ENCODE measurements at places on chromosomes 12 and 14. TPM values are rescaled to one million over a fixed set of nuclear protein-coding genes. Genes with fewer than 3 reads are reported as not detected.

DNA sequence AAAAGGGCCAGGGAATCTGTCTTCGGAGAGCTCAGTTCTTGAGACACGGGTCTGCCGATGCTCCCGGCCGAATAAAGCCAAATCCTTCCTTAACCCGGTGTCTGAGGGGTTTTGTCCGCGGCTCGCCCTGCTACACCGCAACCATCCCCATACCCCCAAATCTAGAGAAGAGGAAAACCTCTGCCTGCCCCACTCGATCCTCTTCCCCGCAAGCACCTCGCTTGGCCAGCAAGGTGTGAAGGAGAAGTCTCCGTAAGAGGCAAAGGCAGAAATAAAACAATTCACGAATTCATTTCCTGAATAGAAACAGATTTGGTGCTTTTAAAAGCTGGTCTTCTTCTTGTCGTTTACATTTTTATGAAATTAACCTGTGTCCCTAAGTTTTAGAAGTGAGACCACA lies 67.3 kb upstream of the GALNT9 start:
- no peak overlapping the region for H3K27ac ChIP-seq
- H3K4me3 ChIP-seq = no peak overlapping the region
- H3K27me3 ChIP-seq = peaks cover 18% of the 10 kb centered on the region

GRCh38 chr12:57044889-57045288 lies 5.0 kb downstream of the MYO1A start:
- no peak overlapping the region for H3K27ac ChIP-seq
- no peaks in the 10 kb centered on the region for H3K27me3 ChIP-seq
- no peaks in the 10 kb centered on the region for H3K4me1 ChIP-seq
- DNase-seq = no peak
- H3K4me3 ChIP-seq = no peak overlapping the region

DNA sequence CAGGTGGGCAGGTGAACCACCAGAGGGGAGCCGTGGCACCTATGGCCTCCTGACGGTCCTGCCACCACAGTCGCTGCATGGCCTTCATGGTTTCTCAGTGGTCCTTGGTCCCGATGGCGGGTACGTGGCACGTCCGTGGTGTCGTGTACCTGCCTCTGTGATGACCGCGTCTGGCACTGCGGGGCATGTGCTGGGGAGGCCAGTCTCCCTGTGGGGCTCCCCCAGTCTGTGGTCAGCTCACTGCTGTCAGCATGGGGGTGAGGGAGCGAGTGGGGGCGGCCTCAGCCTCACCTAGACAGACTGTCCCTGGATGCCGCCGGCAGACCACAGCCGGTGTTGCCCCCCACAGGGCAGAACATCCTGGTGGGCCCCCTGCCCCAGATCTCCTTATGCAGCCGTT lies 267.2 kb downstream of the SEC23A start:
- peaks cover 4% of the 10 kb centered on the region for H3K4me1 ChIP-seq
- no peaks in the 10 kb centered on the region for H3K27me3 ChIP-seq
- no peak overlapping the region for H3K4me3 ChIP-seq
- DNase-seq = no peak

- no peaks in the 10 kb centered on the region for H3K36me3 ChIP-seq
- H3K27me3 ChIP-seq = no peaks in the 10 kb centered on the region
- no peak for DNase-seq
These were observed 86.3 kb upstream of the NRXN3 start for GRCh38 chr14:78083837-78084236.

GRCh38 chr14:32470161-32470715 lies 141.1 kb downstream of the AKAP6 start:
- peaks cover 13% of the 10 kb centered on the region for H3K4me1 ChIP-seq
- peak overlapping the region; percentile 67 for H3K27ac ChIP-seq
- H3K4me3 ChIP-seq = no peak overlapping the region
- H3K36me3 ChIP-seq = no peaks in the 10 kb centered on the region
- no peaks in the 10 kb centered on the region for H3K27me3 ChIP-seq

CABP1 gene
- total RNA-seq = 3.5 TPM

DNA sequence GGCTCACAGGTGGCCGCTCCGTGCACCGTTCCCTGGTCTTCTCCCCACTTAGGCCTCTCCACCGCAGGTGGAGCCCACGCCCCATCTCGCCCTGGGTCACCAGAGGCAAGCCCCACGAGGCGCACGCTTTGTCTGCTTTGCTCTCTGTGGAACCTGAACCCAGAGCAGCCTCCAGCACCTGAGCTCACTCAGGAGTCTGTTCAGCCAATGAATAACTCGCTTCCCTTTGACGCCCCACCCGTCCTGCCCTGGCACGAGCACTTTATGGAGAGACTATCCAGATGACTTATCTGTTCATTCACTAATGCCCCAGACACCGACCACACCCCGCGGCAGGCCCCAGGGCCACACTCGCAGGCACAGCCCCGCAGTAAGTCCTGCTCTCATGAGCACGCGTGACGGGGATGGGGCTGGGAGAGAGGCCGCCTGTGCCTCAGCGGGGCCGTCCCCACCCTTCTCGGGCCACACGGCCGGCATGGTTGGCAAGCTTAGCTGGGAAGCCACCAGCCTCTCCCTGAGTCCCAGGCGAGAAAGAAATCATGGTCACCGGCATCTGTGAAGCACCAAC lies 85.0 kb downstream of the NOC4L start:
- H3K27ac ChIP-seq = no peak overlapping the region
- peaks cover 23% of the 10 kb centered on the region for H3K4me1 ChIP-seq
- peaks cover 2% of the 10 kb centered on the region for H3K27me3 ChIP-seq
- no peak overlapping the region for H3K4me3 ChIP-seq
- H3K36me3 ChIP-seq = peaks cover 21% of the 10 kb centered on the region
- DNase-seq = no peak

OTUB2 gene
- total RNA-seq = 3.6 TPM

- H3K4me3 ChIP-seq = no peak overlapping the region
- peaks cover 55% of the 10 kb centered on the region for H3K36me3 ChIP-seq
- no peak overlapping the region for H3K27ac ChIP-seq
- H3K27me3 ChIP-seq = no peaks in the 10 kb centered on the region
- no peaks in the 10 kb centered on the region for H3K4me1 ChIP-seq
These were observed 21.4 kb downstream of the CLSTN3 start for GRCh38 chr12:7151532-7151931.

- no peak overlapping the region for H3K27ac ChIP-seq
- H3K27me3 ChIP-seq = no peaks in the 10 kb centered on the region
- H3K4me3 ChIP-seq = no peak overlapping the region
- H3K36me3 ChIP-seq = peaks cover 63% of the 10 kb centered on the region
- DNase-seq = no peak
These were observed 5.0 kb downstream of the CRIP2 start for GRCh38 chr14:105479431-105480158.

DNA sequence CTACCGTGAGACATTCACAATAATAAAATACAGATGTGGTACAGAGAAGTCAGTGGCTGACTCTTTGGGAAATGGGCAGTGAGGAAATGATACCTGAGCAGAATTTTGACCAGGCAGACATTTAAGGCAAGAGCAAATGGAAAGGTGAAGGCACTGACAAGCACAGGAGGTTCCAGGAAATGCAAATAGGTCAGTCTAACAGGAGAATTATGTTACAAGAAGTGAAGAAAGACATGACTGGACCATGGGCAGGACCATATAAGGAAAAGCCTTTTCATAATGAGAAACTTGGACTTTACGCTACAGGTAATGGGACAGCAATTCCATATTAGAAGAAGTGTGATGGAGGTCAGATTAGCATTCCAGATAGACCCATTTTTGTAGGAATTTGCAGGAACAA lies 338.9 kb downstream of the PDZRN4 start:
- H3K36me3 ChIP-seq = no peaks in the 10 kb centered on the region
- no peak for DNase-seq
- H3K27me3 ChIP-seq = no peaks in the 10 kb centered on the region
- no peak overlapping the region for H3K4me3 ChIP-seq
- no peaks in the 10 kb centered on the region for H3K4me1 ChIP-seq
- H3K27ac ChIP-seq = no peak overlapping the region

DNA sequence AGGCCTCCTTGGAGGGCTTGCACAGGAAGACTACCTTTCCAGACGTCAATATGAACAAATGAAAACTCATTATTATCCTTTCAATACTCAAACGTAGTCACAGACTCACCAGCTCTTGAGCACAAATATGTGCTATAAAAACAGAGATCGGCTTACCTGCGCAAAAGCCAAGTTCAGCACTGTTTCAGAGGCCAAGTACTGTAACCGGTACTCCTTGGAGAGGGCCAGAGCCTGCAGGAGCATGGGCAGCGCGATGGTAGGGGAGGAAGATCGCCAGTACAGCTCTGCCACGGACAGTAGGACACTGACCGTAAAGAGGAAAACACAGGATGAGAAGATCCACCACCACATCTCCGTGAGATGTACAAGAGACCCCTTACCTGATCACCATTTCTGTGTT lies 21.6 kb upstream of the CAMKK2 start:
- H3K4me1 ChIP-seq = no peaks in the 10 kb centered on the region
- no peak overlapping the region for H3K27ac ChIP-seq
- H3K36me3 ChIP-seq = peaks cover 27% of the 10 kb centered on the region
- no peak for DNase-seq
- no peak overlapping the region for H3K4me3 ChIP-seq

- peaks cover 7% of the 10 kb centered on the region for H3K4me1 ChIP-seq
- H3K27ac ChIP-seq = no peak overlapping the region
- H3K27me3 ChIP-seq = no peaks in the 10 kb centered on the region
- H3K36me3 ChIP-seq = no peaks in the 10 kb centered on the region
- no peak for DNase-seq
These were observed 28.8 kb downstream of the KRT80 start for GRCh38 chr12:52162981-52163380.

- no peaks in the 10 kb centered on the region for H3K27me3 ChIP-seq
- H3K4me3 ChIP-seq = no peak overlapping the region
- no peak for DNase-seq
- H3K27ac ChIP-seq = no peak overlapping the region
- peaks cover 2% of the 10 kb centered on the region for H3K36me3 ChIP-seq
These were observed 50.7 kb downstream of the TMTC1 start for GRCh38 chr12:29733060-29733459.

DNA sequence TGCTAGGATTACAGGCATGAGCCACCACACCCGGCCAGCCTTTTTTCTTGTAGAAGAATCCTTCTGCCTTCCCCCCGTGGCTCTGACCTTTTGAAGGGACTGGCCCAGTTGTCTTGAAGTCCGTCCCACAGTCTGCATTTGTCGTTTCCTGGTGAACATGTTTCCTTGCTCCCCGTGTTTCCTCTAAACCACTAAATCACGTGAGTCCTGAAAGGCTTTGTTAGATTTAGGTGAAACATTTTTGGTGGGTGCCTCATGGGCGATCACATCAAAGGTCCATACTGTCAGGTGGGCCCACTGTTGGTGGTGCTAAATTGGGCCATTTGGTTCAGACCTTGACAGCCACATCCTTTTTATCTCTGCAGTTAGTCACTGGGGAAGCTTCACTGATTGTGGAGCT lies 26.3 kb downstream of the MLXIP start:
- no peak for DNase-seq
- H3K4me1 ChIP-seq = peaks cover 17% of the 10 kb centered on the region
- H3K27ac ChIP-seq = no peak overlapping the region
- H3K36me3 ChIP-seq = no peaks in the 10 kb centered on the region

DNA sequence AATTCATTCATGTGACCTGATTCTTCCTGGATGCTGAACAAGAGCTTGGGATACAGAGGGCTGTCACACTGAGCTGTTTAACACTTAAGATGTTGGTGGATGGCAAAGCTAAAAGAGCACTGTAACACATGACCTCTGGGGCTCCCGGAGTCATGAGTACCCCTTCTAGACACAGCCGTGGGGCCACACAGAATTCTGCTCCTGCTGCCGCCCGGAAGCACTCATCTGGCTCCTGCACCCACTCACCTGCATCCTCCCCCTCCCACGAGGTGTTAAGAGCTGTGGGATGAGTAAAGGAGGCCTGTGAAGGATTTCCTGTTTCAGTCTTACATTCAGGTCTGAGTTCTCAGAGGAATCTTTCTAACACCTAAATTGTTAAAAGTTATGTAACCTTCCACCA lies 78.0 kb upstream of the SSTR1 start:
- no peaks in the 10 kb centered on the region for H3K4me1 ChIP-seq
- no peaks in the 10 kb centered on the region for H3K27me3 ChIP-seq
- H3K36me3 ChIP-seq = no peaks in the 10 kb centered on the region
- no peak overlapping the region for H3K27ac ChIP-seq

HRK gene
- total RNA-seq = 2.5 TPM

Measured in spinal cord (tissue), 10 donors.